ENCODE measurements at places on chromosomes 12 and 14. TPM values are rescaled to one million over a fixed set of nuclear protein-coding genes. Genes with fewer than 3 reads are reported as not detected.

DNA sequence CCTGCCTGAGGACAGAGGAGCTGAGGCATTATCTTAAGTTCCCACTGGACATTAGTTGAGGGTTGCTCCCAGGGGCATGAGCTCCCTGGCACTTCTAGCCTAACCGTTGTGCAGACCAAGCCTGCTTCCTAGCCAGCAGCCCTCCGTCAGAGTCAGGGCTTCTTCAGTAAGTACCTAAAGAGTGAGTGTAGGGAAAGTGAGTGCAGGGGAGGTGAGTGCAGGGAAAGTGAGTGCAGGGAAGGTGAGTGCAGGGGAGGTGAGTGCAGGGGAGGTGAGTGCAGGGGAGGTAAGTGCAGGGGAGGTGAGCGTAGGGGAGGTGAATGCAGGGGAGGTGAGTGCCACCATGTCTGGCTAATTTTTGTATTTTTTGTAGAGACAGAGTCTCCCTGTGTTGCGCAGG, 190.5 kb downstream of the ESRRB start:
- no peak for DNase-seq

DNA sequence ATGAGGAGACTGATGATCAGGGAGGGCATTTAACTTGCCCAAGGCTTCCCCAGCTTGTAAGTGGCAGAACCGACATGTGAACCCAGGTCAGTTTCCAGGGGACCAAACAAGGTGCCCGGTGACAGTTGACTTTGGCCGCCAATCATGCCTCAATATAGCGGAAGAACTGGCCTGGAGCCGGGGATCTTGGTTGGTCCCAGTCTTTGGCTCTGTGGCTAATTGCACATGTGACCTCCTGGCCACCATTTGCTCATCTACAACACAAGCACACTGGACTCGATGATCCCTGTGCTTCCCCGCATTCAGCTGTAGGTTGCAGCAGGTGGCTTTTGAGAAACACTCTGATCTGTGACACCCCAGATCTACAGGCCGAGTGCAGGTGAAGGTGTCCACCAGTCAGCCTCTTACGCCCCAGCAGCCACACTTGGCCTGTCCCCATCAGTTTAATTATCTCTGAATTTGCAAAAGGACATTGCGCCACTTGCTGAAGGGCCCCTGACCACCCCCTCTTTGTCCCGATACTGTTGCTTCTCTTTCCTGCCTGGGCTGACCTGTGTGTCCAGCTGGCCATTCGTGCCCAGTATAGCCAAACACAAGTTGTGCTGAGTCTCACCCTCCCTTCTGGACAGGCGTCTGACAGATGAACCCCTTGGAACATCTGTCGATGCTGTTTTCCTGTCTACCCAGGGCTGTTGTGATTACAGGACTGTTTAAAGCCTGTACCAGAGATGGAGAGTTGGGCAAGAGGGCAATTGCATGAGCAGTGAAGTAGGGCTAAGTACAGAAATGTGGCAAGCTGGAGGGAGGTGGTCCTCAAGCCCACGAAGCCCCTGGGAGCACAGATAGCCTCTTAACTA, 14.1 kb downstream of the ACACB start:
- DNase-seq: no peak

- no peak for DNase-seq
These were observed 776 bp downstream of the RDH5 start for GRCh38 chr12:55720894-55721444.

KRT77 gene
- total RNA-seq: not detected

GRCh38 chr12:132286912-132287311, 42.5 kb downstream of the GALNT9 start:
- DNase-seq: no peak

- DNase-seq: peak; percentile 53
These were observed 25.8 kb upstream of the LRTM2 start for GRCh38 chr12:1794440-1795090.

DNA sequence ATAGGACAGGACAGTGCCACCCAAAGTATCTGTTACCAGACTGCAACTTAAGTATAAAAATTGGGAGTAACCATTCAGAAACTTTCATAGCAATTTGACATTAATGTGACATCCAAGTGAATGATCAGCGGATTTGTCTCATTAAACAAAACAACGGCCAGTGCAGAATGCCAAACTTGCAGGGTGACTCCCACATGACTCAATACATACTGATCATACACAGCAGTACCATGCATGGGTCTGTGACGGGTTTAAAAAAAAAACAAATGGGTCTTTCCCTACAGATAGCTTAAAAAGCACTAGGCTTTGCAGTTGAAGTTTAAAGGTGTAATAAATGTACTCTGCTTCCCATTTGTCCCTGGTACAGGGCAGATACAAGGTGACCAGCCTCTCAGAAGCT, 116.6 kb downstream of the SLC35F4 start:
- DNase-seq: no peak

GRCh38 chr12:12502815-12503151, 59.9 kb downstream of the DUSP16 start:
- no peak for DNase-seq

GRCh38 chr14:38226366-38226765, 18.7 kb downstream of the SSTR1 start:
- DNase-seq: no peak

All from esophagus muscularis mucosa (tissue), 4 donors.